ENCODE measurements at places on chromosomes 2 and 18.
A peak's percentile ranks its signal among the peaks of the same experiment; 100 is the strongest.

DNA sequence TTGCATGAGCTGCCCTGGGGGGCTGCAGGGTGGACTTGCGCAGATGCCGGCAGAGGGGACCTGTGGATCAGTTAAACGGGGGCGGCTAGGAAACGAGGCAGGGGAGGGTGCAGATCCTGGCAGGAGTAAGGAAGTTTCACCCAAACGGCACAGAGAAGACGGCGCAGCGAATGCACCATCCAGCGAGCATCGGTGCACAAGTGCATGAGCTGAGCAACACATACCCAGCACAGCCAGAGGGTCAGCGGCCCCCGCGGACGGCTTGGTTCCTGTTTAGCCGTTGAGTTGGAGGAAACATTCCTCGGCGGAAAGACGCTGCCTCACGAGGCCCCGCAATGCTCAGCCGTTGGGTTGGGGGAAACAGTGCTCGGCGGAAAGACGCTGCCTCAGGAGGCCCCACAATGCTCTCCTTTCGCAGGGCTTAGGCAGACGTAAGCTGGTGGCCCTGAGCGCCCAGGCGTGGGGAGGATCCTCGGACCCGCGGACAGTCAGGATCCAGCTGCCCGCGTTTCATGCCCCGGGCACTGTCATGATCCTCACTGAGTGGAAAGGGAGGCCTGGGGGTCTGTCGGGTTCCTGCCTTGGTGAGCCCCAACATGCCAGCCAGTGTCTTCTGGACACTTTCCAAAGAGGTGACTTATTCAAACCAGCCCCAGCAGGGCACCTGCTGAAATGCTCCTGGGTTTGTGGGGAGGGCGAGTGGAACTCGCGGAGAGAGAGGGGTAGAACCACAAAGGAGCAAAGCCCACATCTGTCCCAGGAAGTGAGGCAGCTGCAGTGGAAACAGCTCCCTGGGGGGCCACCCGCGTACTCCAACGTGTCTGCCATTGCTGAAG, 86.3 kb downstream of the NDUFA10 start:
- DNase-seq: no peak

GRCh38 chr2:216666461-216667233, 28.7 kb downstream of the IGFBP5 start:
- DNase-seq: peak; percentile 69

DNA sequence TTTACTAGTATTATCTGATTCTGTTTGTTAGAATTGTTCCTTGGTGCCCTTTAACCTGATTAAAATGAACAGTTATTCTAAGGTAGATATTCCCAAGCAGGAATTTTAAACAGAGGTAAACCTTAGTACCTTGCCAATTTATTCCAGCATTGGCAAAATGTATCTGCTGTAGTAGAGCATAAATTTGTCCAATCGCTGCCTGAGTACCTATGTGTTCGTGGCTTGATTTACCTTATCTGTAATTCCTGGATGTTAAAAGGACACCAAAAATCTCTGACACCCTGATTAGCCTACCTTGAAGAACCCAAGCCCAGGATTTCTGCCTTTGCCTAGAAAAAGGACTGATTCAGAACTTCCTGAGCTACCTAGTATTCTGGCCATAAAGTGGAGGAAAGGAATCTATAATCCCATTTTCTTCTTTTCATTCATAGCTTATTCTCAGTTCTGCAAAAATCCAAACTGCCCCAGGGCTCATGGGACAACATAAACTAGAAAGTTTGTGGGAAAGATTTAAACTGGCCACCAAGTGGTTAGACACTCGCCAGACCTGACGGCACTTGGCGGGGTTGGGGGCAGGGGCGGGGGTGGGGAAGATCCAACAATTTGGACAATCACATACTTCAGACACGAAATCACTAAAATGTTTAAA, 16.2 kb upstream of the ZCCHC2 start:
- no peak for DNase-seq

DNA sequence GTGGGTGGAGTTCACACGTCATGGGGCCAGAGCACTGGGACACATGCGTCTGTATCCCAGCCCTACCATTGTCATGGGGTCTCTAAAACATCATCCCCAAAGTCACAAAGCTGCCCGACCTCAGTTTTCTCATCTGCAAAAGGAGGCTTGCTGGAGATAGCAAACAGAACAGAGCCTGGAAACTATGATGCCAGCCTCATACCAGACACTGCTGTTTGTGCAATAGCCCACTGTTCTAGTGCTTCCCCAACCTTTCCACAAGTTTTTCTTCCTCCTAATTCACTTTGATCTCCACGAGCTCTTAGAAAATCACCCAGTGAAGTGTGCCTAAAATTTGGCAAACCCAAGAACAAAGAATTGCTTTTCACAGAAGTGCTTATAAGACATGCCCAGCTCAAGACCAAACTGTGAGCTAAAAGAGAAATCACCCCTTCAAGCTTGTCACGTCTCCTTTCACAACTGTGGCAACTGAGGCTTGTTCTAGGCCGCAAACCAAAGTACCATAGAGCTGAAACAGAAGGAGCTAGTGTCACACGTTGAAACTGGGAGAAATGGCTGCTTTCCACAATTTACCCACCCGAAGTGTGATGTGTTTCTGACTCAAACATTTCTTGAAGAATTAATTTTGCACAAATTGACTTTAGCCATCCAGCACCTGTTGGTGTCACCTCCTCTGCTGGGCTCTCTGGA, 162.7 kb upstream of the ID2 start:
- DNase-seq: no peak

- DNase-seq: peak; percentile 70
These were observed 28.8 kb upstream of the WDR75 start for GRCh38 chr2:189412330-189412953.

- no peak for DNase-seq
These were observed 150.5 kb downstream of the MYO5B start for GRCh38 chr18:50044402-50044801.

DNA sequence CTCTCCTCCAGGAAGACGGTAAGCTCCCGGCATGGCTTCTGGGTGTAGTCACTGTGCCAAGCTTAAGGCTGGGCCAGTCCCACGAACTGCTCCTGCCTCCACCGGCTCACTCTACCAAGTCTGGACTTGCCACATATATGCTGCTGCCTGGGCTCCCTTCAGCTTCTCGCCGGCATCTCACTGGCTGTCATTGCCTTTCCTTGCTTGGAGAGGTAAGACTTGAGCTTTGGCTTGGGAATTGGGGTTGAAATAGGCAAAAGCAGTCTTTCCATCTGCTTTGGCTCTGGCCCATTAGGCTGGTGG, 481.0 kb downstream of the TGIF1 start:
- DNase-seq: no peak

DNA sequence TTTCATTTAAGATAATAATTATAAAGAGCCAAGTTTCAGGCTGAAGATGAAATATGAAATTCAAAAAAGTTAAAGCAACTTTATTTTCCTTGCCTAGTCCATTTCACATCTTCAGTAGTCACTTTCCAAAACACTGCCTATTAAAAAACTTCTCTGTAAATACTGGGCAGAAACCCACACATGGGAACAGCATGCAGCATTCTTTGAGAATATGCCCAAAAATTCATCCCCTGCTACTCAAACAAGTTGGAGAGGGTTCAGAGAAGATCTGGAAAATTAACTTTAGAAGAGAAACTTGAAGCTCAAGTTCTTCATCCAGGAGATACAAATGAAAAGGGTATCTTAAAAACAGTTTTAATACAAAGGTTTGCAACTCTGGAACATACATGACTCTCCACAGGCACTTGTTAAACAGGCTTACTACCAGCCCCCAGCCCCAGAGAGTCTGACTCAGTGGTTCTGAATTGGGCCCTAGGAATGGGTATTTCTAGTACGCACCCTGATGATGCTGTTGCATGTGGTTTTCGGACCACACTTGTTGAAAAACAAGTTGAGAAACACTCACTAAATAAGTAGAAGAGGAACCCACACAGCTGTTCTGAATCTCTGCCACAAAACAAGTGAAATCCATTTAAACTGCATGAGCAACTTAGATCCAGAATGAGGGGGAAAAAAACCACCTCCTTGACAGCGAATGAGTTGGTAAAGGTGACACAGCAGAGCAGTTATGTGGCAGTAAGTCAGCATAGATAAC, 329.1 kb downstream of the SATB2 start:
- no peak for DNase-seq

GRCh38 chr2:68094111-68094510, 31.3 kb upstream of the C1D start:
- no peak for DNase-seq

- no peak for DNase-seq
These were observed 656.0 kb upstream of the SALL3 start for GRCh38 chr18:78323453-78324197.

- no peak for DNase-seq
These were observed 89.0 kb downstream of the ZNF521 start for GRCh38 chr18:25262920-25263319.

GRCh38 chr2:181458871-181459270, 1.7 kb downstream of the ITGA4 start:
- no peak for DNase-seq

DNA sequence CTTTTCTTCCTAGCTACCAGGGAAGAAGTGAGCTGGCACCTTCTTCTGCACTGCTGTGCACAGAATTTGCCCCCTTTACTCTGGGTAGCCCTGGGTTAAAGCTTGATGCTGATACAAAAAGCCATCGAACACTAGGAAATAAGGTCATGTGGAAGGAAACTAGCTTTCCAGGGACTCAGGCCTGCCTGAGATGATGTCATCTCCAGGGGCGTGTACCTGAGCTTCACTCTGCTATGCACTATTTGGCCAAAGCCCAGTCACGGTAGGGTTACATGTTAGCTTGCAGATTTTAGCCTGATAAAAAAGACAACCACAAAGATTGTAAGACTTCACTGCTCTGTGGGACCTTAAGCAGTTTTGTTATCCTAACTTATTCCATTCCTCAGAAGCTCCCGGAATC, 20.4 kb downstream of the EDAR start:
- no peak for DNase-seq

DNA sequence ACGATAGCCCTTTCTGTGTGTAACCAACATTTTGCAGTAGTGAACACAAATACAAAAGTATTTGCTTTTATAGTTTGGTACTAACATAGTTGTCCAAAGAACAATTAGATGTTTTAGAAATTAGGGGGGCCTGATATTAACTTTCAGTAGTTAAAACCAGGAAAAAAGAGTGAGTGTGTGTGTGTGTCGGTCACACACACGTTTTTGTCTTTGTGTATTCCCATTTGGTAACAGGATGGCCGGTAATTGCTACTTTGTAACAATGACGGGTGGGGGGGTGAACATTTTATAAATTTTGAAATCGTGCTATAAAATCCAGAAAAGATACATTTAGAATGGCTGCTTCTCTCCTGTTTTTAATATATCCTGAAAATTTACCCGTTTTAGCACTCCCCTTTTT, 1.5 kb downstream of the PPIG start:
- no peak for DNase-seq

DNA sequence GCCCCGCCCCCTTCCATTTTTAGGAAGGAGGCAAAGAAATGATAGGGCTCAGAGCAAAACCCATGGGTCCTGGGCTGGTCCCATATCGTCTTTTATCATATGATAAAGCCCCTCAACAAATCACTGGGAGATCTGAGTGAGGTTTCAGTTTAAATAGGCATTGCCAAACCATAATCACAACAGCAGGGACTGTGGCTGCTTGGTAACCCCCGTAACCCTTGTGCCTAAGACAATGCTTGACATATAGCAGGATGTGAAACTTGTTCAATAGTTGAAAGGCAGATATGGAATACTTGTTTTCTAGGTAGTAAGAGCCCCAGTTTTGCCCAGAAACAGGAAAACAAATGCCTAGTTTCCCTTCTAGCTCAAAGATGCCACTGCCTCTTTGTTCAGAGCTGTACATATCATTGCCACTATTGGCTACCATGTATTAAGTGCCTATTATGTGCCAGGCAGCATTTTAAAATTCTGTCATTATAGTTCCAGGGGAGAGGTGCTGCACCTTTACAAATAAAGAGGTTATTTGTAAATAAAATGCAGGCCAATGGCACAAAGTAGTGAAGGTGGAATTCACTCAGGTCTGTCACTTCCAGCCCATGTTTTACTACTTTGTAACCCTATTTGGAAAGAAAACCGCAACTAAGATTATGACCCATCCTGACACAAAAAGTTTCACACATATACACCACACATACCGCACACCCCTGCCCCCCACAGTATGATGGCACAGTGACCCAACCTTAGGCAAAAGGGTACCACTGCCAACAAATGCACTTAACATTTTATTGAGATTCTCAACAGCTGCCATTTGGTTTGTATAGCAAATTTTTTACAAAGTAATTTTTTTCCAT, 14.2 kb downstream of the NAGK start:
- DNase-seq: no peak

GRCh38 chr2:27537287-27537686, 40.6 kb downstream of the GCKR start:
- DNase-seq: no peak

DNA sequence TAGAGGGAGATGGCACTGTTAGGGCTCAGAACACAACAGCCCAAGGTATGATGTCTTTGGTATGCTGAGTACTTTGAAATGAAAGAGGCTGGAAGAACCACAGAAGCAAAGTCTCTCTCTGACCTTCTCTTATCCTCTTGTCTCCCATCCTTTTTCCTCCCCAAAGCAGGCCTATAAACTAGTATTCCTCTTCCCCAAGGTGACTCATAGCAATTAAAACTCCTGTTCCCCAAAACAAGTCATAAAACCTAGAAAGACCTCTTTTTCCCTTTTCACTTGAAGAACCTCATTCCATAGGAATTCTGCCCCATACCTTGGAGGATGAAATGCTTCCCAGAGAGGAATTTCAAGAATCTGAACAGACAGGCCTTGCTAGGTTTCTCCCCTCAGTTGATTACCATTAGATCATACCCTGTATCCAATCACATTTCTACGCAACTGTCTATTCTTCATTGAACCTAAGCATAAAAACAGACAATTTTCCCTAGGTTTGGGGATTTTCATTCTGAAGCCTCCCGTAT, 25.7 kb downstream of the MDH1 start:
- peak; percentile 90 for DNase-seq

- DNase-seq: no peak
These were observed 44.6 kb downstream of the LAMA3 start for GRCh38 chr18:23733895-23734294.

- no peak for DNase-seq
These were observed 264.3 kb upstream of the SLC39A10 start for GRCh38 chr2:195392446-195393336.

GRCh38 chr2:76567478-76567877, 856.8 kb upstream of the GCFC2 start:
- no peak for DNase-seq

DNA sequence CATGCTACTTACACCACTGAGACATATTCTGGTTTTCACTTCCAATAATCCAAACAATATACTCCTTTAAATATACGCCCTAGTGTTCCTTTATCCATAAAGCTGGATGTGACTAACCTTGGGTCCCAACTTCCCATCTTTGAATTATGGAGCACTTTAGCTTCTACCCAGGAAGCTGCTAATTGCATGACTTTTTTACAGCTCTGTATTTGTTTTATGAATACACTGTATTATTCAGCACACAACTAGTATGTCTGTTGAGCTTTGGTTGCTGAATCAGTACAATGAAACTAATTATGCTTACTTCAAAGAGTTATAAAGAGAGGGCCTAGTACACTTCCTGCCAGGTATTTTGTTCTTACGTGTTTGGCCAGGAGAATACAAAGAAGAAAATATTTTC, 118.5 kb downstream of the BAZ2B start:
- no peak for DNase-seq

- no peak for DNase-seq
These were observed 69.0 kb downstream of the BABAM2 start for GRCh38 chr2:27959496-27959895.

GRCh38 chr2:181822097-181822496, 69.4 kb upstream of the ITPRID2 start:
- no peak for DNase-seq

- no peak for DNase-seq
These were observed 83.5 kb downstream of the PRKCE start for GRCh38 chr2:45734952-45735351.

GRCh38 chr2:231940795-231941194, 14.6 kb upstream of the NPPC start:
- DNase-seq: no peak
